ENCODE measurements at places on chromosomes 7 and 10.

DNA sequence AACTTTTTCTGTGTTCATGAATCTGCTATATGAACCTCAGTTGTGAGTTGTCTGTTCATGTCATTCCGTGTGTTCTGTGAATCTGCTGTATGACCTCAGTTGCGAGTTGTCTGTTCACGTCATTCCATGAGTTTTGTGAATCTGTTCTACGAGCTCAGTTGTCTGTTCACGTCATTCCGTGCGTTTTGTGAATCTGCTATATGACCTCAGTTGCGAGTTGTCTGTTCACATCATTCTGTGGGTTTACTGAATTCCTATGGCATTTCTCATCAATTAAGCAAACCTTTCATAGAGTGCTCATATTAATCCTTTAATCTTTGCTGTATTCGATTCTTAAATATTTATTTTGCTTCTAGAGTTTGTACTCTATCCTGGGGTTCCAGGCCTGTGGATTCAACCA lies 150.6 kb downstream of the DIP2C start:
- no peak for DNase-seq

DNA sequence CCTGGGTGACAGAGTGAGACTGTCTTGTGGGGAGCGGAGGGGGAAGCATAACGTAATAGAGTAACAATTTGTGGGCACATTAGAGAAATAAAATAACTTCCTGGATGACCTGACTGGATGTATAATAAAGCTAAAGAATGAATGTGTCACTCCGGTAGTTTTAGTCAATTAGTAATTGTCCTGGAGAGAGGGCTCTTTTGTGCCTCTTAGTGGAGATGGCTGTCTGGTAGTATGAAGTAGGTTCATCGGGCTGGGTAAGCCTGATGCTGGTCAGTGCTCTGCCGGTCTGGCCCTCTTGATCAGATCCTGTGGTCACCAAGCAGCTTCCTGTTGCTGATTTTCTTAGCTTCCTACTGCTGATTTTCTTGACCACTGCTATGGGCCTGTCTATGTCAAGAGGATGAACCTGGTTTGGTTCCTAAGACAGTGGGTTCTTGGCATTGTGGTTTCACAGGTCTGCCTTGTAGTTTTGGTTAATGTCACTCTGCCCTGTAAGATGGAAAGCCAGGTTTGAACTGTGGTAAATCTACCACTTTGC lies 34.1 kb downstream of the ZRANB1 start:
- DNase-seq = no peak

DNA sequence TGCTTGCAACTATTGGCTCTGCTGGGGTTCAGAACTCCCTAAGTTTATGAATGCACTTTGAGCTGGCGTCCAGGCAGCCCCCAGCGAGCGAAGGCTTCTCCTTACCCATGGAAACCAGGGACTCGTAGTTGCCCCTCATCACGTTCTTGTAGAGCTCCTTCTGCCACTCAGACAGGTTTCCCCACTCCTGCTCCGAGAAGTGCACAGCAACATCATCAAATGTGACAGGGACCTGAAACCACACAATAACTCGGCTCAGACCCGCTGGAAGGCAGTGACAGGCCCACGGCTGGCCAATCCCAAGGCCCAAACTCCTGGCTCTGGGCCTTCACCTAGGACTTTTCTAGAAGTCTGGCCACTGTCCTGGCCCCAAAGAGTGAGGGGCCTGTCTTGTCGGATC lies 6.9 kb downstream of the ZNF777 start:
- no peak for DNase-seq

- no peak for DNase-seq
Observed at GRCh38 chr10:35056686-35057085, 33.5 kb downstream of the CUL2 start.

DNA sequence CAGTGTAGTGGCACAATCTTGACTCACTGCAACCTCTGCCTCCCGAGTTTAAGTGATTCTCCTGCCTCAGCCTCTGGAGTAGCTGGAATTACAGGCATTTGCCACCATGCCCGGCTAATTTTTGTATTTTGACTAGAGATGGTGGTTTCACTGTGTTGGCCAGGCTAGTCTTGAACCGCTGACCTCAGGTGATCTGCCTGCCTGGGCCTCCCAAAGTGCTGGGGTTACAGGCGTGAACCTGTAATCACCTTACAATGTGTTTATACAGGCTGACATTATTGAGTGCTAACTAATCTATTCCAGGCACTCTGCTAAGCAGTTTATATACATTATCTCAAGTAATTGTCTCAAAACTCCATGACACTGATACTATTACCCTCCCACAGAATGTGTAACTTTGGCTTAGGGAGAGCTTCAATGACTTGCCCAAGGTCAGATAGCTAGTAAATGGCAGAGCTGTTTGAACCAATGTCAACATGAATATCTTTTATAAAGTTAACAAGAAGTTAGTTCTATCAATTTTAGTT lies 36.8 kb downstream of the KIFBP start:
- DNase-seq = no peak

DNA sequence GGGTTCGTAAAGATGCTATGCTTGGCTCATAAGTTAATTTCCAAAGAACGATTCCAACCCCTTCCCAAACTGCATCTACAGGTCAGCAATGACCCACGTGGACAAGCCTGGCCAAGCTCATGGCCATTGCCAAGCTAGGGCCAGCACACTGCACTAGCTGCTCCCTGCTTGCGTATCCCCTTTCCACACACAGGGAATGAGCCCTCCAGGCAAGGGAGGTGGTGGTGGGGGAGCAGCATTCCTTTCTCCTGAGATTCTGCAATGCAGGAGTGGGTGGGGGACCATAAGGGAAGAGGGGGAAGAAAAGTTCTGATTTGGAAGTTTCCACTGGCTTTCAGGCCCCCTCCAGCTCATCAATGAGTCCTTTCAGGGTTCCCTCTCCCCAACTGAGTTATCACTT lies 56.0 kb downstream of the SH3PXD2A start:
- DNase-seq = no peak

- no peak for DNase-seq
Observed at GRCh38 chr10:131027256-131027655, 284.3 kb downstream of the TCERG1L start.

- no peak for DNase-seq
Observed at GRCh38 chr10:57168611-57169240, 807.7 kb upstream of the ZWINT start.

- DNase-seq = no peak
Observed at GRCh38 chr7:121083790-121084251, 95.3 kb downstream of the CPED1 start.

DNA sequence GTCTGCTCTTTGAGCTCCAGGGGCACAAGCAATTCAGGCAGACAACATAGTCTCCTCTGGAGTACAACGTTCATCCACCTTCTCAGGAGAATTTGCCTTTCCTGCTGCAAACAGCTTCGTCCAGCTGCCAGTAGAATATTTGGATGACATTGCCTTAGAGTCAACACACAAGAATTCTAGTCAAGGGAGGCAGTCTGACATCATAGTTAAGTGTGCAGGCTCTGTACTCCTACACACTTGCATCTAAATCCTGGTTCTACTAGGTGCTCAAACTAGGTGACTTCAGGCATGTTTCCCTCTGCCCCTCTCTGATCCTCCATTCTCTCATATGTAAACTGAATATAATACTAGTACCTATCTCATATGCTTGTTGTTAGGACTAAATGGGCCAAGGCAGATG lies 314.8 kb downstream of the HPSE2 start:
- DNase-seq = no peak

DNA sequence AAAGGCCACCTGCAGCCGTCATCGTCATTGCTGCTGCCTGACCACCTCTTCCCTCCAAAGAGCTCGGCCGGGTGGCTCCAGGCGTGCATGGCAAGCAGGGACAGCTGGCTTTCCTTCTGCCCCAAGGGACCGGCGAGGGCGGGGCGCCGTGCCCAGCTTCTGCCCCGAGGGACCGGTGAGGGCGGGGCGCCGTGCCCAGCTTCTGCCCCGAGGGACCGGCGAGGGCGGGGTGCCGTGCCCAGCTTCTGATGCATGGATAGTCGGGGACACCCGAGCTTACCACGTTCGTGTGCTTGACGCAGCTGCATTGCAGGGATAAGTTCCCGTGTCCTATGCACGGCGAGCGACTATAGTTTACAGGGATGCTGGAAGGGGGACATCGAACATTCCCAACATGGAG lies 27.0 kb downstream of the CFAP46 start:
- DNase-seq = no peak

DNA sequence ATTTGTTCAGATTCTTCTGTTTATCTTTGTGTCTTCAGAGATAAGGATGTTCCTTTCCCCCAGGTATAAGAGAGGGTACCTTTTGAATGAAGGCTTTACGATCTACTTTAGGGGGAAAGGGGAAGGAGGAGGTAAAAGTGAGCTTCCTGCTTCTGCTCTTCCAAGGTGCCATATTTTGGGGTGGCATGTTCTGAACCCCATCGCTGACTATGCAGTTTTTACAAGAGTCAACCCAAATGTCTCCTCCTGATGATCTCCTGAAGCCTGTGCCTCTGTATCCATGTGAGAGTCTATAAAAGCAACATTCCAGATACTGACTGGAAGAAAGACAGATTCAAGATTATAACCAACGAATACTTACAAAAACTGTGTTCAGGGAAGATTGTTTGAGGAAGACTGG lies 102.5 kb downstream of the ZNF277 start:
- DNase-seq = no peak

- no peak for DNase-seq
Observed at GRCh38 chr7:108484137-108484536, 27.9 kb upstream of the NRCAM start.

GRCh38 chr7:110940756-110941155 lies 150.2 kb upstream of the LRRN3 start:
- no peak for DNase-seq

DNA sequence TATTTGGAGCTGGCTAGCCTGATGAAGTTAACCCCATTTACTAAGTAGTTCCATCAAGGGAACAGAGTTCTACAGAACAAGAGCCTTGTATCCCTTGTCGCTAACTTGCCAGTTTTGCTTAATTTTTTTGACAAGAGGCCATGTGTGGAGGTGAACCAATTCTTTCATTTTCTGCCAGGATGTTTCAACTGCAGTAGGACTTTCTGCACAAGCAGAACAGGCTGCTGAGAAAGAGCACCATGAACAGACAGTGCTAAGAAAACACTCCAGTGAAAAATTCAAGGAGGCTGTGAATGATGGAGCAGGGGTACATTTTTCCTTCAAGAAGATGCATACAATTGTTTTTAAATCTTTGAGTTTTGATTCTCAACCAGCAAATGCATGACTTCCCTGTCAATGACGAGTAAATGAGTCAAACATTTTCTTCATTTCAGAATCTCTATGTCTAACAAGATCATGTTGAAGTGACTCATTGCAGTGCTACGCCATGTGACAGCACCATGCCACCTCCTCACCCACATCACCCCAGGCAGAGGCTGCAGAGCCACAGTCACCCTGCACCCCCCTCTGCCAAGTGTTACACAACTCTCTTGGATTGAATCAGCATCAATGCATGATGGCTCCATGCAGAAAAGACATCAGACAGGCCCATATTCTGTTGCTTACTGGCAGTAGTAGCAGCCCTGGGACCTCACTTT lies 193.1 kb downstream of the COBL start:
- DNase-seq = peak; percentile 81

- DNase-seq = no peak
Observed at GRCh38 chr10:129035052-129035827, 431.8 kb upstream of the MGMT start.

- DNase-seq = no peak
Observed at GRCh38 chr7:51046103-51046466, 263.4 kb upstream of the GRB10 start.

GRCh38 chr7:151210087-151210854 lies at the start of gene H2BK1:
Gene H2BK1 (minus strand): TSS chr7:151210488. CDS start chr7:151210318, 170 bp downstream.
- no peak for DNase-seq

DNA sequence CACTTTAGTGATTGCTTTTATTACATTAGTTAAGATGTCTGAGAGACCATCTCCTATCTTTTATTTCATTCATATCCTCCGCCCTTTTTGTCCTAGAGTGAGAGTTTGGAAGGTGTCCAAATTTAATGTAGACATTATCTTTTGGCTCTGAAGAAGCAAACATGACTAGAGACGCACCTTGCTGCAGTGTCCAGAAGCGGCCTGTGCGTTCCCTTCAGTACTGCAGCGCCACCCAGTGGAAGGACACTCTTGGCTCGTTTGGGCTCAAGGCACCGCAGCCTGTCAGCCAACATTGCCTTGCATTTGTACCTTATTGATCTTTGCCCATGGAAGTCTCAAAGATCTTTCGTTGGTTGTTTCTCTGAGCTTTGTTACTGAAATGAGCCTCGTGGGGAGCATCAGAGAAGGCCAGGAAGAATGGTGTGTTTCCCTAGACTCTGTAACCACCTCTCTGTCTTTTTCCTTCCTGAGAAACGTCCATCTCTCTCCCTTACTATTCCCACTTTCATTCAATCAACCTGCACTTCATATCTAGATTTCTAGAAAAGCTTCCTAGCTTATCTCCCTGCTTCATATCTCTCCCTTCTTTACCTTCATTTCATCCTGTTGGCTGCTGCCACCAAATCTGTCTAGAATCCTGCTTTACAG lies 10.4 kb upstream of the CLCN1 start:
- no peak for DNase-seq

GRCh38 chr7:116231949-116232348 lies 21.6 kb downstream of the TES start:
- DNase-seq = no peak
